ENCODE measurements at places on chromosomes 1 and 21.
A peak's percentile ranks its signal among the peaks of the same experiment; 100 is the strongest.

GRCh38 chr1:85867189-85867588 lies 159.0 kb upstream of the ZNHIT6 start:
- DNase-seq, result no peak

DNA sequence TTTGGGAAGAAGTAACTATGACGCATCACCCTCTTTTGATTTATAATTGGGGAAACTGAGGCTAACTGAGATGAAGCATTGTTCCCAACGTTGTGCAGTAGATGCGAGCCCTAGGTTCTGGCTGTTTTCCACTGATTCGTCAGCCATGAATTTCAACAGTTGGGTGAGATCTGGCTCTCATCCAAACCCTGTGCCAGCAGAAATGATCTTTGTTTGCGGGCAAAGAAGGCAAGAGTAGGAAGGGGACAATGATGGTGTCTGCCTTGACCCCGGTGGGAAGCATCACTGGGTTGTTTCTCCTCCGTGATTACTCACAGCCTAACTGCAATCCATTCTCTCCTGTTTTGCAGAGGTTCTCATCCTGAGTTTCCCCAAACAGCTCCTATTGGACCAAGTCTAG lies 142.3 kb downstream of the MIS18A start:
- no peak for DNase-seq

DNA sequence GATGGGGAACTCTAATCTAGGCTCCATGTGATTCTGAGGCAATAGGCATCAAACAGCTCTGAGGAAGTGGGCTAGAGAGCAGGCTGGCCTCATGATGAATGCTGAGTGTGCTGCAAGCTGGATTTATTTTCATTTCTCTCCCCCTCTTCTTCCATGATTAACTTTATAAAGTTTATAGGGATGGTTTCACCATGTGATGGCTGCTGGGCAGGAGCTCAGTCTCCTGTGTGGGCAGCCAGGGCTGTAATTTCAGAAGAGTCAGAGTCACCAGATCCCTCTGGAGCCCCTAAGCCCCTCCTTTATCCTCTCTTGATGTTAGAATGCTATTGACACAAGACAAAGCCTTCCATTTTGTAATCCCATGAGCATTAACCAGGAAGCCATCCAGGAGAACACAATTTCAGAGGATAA lies 143.6 kb downstream of the CNIH3 start:
- no peak for DNase-seq

- DNase-seq, result no peak
Observed at GRCh38 chr1:117826119-117826518, 103.3 kb downstream of the GDAP2 start.

DNA sequence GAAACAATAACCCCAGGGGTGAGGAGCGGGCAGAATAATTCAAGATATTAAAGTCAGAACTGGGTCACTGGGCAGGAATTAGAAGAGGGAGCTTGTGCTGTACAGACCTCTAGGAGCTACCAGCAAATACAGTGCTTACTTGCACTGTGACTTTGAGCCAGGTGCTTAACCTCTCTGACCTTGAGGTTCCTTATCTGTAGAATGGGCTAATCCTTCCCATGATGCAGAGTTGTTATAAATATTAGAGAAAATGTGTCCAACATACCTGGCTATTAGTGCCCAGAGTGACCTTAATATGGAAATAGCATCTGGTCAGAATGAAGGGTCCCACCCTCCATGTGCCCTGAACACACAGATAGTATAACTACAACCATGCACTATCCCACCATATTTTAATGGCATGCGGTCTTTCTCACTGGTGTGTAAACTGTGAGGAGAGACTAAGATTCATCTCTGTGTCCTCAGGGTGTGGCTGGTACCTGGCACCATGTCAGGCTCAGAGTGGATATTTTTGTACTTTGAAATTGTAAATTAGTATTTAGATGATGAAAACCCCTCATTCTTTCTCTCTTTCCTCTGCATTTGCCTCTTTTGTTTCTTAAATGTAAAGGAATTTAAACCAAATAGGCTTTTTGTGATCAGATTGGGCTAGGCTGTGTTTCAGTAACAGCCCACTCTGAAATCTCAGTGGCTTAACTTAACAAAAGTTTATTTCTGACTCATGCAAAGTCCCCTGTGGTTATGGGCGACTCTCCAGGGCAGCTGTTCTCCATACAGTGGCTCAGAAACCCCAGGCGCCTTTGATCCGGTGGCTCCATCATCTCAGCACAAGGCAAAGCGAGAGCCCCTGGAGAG lies 60.0 kb upstream of the ROR1 start:
- DNase-seq, result no peak

DNA sequence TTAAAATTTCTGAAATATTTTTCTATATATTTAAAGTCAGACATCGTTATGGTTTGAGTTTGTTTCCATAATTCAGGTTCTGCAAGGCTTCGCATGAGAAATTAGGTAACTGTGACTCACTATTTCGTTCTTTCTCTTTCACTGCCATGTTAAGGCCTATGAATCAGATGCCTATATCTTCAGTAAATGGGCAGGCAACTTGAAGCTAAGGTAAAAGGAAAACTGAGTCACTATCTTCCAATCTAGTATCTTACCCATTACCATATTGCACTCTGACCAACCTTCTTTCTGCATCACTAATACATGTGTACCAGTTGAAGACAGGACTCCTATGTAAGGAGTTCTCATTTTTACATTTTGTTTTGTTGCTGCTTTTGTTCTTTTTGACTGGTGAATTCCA lies 37.8 kb downstream of the PYHIN1 start:
- no peak for DNase-seq

DNA sequence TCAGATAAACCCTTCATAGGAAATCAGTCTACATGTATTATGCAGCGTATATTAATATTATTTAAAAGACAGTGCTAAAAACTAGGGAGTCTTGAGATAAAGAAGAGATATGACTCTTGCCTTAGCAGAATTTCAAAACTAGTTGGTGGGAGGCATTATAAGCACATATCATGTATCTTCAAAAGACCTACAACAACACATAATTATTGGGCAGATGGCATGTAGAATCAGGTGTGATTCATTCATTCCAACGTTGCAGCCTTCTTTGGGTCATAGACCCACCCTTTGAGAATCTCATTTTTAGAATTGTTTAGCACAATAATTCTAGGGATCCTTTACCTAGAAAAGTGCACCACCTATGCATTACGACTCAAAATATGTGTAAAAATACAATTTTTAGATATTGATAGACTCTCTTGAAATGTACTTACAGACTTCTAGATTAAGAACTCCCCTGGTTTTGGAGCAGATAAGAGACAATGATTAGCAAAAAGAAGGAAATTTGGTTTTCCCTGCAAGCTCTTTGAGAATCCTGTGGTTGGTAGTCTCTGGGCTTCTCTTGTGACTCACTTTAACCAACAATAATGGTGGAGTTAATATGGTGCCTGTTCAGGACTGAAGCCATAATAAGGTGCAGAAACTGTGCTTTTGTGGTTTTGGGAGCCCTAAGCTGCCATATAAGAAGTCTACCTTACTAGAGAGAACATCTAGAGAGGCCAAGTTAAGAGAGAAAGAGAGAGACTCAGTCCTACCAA lies 85.3 kb upstream of the RGS4 start:
- DNase-seq, result no peak

GRCh38 chr1:108610073-108610472 lies 50.2 kb downstream of the EEIG2 start:
- DNase-seq, result no peak

- no peak for DNase-seq
Observed at GRCh38 chr21:45872902-45873301, 108.7 kb upstream of the COL6A1 start.

DNA sequence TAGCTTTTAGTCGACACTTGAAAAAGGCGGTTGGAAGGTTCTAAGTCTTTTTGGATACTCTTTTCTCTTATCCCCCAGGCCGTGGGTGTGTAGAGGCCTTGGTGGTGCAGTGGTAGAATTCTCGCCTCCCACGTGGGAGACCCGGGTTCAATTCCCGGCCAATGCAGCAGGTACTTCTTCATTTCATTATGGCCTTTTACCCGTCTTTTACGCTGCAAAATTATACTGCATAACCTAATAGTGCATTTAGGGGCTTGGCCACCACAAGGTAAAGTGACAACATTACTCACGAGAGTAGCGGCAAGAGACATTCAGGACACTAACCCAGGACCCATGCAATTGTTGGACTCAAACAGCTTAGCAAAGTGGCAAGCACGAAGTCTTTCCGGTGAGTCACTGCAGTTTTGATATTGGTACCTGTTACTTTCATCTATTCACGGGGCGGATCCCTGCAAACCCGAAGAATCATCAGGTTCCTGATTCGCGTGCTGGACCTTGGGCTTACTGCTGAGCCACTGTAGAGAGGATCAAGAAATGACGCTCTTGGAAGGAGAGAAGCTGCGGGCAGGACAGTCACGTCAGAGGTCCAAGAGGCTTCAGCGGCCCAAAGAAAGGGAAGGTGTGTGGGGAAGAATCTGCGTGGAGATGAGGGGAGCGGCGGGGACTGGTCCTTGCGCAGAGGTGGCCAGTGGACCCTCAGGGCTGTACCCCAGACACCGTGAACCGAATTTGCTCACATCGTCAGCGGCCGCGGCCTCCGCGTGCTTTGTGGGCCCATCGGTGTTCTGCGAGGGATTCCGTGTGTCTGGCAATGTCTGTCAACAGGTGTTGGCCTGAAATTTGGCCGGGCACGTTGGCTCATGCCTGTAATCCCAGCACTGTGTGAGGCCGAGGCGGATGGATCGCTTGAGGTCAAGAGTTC lies 12.9 kb upstream of the RNU1-4 start:
- peak; percentile 60 for DNase-seq

GRCh38 chr1:247857069-247857984 lies at the start of gene TRIM58:
Gene TRIM58 (plus strand): TSS chr1:247857187. CDS start chr1:247857247, 60 bp downstream.
- no peak for DNase-seq

GRCh38 chr21:45299864-45300785 lies 12.4 kb upstream of the POFUT2 start:
- no peak for DNase-seq

DNA sequence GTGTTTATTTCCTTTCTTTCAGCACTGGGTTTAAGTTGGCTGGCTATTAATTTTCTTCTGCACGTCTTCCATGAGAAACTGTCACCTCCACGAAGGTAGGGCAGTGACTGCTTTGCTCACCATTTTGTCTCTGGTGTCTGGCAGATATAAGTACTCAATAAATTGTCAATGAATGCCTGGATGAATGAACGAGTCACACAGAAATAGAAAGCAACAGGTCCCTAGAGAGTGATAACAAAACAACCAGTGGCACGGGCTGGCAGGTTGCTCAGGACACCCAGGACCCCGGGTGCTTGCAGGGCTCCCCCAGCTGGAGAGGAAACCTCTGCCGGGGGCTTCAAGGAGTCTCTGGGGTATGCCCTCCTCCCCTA lies 3.2 kb upstream of the MYOC start:
- DNase-seq, result no peak

DNA sequence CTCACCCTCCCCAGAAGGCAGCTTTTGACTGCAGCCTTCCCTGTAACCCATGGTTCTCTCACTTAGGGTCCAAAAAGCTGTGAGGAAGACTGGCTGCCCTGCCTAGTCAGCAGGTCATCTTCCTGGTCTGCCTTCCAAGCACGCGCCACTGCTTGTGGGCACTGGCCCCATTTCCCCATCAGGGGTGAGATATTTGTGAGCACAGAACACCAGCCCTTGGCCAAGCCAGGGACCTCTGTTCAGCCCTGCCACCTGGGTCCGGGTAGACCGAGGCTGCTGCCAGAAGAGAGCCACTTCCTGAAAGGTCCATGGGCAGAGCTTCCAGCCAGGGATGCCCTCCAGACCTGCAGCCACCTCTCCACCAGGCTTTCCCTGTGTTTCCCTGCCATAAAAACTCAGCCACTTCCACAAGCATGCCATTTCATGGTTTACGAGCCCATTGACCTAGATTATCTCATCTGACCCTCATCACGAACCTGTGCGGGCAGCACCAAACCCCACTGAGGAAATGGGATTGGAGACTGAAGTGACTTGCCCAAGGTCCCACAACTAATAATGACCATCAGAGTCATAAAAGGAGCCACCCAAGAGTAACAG lies 40.5 kb downstream of the GLIS1 start:
- no peak for DNase-seq

- no peak for DNase-seq
Observed at GRCh38 chr21:35198982-35199732, 150.1 kb upstream of the RUNX1 start.

- DNase-seq, result no peak
Observed at GRCh38 chr1:170176772-170177171, 31.0 kb downstream of the NTMT2 start.

DNA sequence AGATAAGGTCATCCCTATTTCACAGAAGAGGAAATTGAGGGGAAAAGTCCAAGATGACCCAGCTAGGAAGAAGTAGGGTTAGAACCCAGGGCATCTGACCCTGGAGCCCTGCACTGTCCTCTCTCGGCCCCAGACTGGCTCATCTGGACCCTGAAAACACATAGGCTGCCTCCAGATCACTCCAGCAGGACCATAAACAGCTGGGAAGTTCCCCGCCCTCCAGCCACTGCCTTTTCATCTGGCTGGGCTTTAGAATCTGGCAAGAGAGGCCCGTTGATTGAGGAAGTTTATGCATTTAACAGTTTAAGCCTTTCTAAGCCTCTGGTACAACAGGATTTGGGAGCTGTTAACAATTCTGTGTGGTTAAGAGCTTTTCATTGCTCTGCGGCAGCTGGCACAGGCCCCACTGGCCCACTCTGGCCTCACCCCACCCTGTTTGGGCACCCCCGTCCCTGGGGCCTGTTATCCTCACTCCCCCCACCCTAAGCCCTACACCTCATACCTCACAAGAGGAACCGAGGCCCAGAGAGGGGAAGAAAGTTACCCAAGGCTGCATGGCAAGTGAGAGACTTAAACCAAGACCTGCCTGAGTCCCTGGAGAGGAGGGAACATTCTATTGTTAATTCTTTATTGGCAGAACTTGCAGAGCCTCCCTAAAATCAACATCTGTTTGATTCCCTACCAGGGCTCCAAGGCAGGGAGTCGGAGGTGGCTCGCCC lies 84.2 kb downstream of the EPHB2 start:
- DNase-seq, result no peak

GRCh38 chr1:56940039-56940438 lies 25.8 kb downstream of the C8B start:
- DNase-seq, result no peak

DNA sequence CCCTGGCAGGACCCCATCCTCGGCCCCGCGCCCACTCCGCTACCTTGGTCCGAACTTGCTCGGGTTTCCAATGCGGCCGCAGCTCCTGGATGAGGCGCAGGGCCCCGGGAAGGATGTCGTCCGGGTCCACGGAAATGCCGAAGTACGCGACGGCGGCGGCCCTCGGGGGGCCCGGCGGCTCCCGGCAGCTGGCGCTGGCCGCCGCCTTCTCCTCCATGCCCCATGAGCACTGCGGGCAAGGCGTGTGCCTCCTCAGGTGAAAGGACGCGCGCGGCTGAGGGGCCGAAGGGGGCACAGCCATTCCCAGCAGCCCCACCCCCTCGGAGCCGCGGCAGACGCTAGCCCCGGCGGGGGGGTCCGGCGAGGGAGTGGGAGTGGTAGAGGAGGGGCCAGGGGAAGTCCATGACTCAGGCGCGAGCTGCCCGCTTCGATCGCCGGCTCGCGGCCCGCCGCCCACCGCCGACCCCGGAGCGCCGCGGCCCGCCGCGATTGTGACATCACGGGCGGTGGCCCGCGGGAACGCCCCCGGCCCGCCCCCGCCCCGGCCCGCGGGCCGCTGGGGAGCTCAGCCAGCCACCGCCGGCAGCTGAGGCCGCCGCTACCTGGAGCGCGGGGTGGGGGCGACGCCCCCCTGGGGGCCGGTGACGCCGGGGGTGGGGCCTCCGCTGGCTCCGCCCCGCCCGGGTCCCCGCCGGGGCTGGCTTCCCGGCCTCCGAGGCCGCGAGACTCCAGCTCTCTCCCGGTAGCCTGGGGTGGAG lies at the start of gene ETNK2:
Gene ETNK2 (minus strand): TSS at position 493 of the 758 bp plus-strand sequence. CDS start 192 bp downstream, at position 301.
- DNase-seq, result no peak

Measured in LNCaP clone FGC (cell line).